Stimulated activated naive B cell treated with anti-CD40 and anti-IgM and Interleukin-4, amounts not matched to agents 10 μg/mL and 1 μg/mL and 100 μg/mL, for 72 hours (primary cell): ENCODE measurements at places on chromosomes 1 and 21.

DNA sequence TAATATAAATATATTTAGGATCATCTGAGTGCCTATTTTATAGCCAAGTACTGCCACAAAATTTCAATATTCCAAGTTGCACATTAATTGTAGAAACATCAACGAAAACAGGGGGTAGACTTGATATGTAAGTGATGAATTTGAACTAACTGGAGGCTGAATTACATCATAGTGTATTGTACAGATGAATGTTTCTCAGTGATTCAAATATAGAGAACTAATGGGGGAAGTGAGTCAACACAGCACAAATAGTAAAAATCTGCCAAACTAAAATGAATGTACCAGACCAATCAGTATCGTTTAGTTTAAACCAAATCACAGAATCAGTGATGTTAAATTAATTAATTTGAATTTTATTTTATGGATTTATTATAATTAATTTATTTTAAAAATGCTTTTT lies 42.8 kb downstream of the RTCA start:
- no peak for DNase-seq

GRCh38 chr1:41516168-41517061 lies 31.9 kb upstream of the EDN2 start:
- peak; percentile 66 for DNase-seq

GRCh38 chr1:9659328-9659727 lies 7.8 kb downstream of the PIK3CD start:
- no peak for DNase-seq

GRCh38 chr1:109399326-109399957 lies 1.7 kb upstream of the SORT1 start:
- DNase-seq, result no peak

DNA sequence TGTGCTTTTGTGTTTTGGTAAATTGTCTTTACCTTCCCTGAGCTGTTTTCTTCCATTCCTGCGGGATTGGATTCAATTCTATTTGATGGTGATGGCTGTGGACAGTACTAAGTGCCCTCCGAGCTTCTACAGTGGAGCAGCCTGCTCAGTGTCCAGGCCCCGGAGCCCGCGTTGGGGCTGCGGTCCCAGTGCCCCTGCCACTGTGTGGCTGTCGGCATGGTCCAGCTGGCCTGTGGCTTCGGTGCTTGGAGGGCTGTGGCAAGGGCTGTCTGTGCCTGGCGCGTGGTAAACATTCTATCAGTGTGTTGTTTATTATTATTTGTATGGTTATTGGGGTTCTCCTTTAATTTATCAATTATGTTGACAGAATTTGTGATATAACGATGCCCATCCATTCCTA lies 109.1 kb upstream of the COL6A1 start:
- no peak for DNase-seq
